ENCODE measurements at places on chromosomes 3 and 15.
A peak's percentile ranks its signal among the peaks of the same experiment; 100 is the strongest.

GRCh38 chr3:59404851-59405250 is 355.0 kb upstream of the CFAP20DC start:
- no peak for DNase-seq

DNA sequence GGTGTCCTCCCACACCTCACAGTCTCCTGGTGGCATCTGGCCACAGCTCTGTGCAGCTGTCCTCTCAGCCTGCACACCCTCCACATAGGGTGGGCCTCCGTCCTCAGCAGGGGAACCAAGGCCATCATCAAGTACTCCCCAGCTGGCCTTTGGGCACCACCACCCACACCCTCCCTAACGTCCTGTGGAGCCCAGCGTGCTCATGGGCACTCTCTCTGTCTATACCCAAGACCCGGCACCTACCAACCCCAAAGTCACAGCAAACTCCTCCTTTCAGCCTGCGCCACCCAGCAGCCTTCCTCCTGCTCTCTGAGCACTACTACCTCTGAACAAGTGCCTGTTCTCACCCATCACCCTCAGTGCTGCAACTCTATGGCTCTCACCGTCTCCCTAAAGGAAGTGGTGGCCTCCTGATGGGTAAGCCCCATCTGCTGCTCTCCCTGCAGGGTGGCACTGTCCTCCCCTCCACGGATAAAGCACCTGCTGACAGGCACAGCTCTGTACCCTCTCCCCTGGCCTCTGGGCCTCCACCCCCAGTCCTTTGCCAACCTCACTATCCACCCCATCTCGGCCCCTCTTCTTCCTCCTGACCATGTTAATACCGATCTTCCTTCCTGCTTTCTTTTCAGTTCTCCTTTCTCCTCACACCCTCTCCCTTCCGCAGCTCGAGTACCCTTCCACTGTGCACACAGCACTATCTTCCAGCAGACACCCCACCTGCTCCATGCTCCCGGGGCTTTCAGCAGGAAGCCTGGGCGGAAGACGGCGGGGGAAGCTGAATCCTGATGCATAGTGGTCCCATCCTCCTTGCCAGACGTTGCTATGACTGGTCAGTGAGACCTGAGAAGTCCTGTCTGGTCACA is 31.5 kb downstream of the SLC41A3 start:
- DNase-seq, result no peak

DNA sequence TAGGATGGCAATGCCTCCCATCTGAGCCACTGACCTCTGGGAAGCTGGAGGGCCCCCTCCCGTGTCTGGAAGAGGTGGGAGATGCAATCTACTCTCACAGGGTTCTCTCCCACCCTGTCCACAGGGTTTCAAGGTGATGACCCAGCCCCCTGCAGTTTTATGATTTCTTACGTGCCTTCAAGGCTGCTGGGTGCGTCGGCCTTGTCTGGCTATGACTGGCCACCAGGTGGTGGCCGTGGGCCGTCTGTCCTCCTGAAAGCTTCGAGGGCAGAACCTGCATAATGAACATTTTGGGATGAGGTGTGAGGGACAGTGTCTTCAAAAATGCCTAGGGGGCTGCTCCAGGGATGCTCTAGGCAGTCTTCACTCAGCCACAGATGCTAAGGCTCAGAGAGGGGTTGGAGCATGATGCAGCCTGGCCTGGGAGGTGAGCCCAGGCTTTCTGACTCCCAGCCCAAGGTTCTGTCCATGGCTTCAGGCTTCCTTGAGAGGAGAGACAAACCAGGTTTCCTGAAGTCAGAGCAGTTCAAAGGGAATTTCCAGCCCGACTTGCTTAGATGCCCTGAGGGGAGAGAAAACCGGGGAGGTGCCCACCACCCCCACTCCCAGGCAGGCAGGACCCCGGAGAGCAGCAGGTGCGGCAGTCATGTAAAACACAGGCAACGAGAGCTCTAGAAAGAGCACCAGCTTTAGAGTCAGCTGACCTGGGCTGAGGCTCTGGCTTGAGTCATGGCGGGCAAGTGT is 18.7 kb downstream of the ISG20 start:
- DNase-seq, result peak; percentile 48

DNA sequence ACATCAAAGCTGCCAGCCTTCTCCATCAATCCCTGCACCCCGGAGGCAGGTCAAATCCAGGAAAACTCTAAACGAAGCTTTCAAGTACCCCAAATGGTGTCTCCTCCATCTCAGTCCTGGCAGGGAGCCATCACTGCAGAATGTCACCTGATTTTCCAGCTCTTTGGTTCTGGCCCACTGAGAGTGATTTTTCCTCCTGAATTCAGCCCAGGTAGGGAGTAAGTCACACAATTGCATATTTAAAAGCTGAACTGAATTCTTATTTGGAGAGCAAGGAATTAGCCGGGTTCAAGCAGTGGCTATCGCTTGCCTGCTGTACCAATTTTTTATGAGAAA is 5.3 kb downstream of the RFTN1 start:
- no peak for DNase-seq

DNA sequence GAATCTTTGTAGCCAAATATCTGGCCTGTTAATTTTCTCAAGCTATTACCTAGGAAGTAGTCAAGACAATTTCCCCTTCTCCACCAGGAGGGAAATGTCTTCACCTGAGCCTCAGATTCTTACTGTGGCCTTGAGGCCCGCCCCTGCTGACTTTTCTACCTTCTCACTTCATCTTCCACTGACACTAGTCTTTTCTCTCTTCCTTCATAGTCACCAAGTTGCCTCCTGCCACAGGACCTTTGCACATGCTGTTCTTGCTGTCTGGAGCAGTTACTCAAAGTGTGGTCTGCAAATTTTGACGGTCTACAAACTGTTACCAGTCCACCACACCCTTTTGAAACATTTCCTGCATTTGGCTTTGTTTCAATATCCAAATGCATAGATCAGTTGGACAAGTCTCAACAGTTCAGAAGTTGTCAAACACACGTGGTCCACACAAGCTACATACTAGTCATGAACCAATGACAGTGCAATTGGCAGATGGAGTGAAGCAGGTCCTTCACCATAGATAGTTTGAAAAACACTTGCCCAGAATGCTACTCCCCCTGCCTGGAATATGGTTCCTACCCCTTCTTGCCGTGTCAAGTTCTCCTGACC is 100.5 kb downstream of the OSBPL10 start:
- no peak for DNase-seq

- DNase-seq, result no peak
Measured at GRCh38 chr3:89353465-89353864, 246.0 kb downstream of the EPHA3 start.

DNA sequence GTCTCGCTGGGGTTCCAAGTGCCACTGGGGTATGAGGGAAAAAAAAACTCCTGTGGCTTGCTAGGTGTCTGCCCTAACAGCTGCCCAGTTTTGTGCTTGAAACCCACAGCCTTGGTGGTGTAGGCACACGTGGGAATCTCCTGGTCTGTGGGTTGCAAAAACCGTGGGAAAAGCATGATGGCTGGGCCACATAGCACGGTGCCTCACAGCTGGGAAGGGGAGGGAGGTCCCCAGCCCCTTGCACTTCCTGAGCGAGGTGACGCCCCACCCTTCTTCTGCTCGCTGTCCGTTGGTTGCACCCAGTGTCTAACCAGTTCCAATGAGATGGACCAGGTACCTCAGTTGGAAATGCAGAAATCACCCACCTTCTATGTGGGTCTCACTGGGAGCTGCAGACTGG is 144.3 kb downstream of the KBTBD8 start:
- no peak for DNase-seq

GRCh38 chr15:90413411-90414379 is 25.7 kb downstream of the IQGAP1 start:
- no peak for DNase-seq

- DNase-seq, result no peak
Measured at GRCh38 chr15:34014556-34014955, 24.4 kb downstream of the AVEN start.

DNA sequence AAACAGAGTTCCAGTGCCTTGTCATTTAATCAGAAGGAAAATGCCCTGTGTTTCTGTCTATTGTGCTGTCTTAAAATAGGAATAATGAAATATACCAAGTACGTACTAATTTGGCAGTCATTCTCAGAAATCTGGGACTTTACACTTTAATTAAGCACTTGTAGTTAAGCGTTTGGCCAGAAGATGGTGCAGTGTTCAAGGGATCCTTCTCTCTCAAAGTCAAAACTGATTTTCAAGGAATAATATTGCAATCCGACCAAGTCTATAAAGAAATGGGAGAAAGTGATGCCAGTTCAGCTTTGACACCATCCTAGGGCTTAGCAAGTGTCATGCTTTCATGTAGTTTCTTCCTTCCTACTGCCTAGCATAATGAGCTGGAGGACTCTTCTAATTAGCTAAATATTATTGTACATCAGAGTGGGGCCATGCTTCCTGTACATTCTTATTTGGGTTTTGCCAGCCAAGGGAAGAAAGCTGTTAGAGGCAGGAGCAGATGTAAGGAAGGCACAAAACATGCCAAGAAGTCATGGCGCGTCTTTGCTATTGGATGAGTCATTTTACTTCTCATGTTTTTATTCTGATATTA is 64.8 kb downstream of the SAMMSON start:
- peak; percentile 32 for DNase-seq

- DNase-seq, result no peak
Measured at GRCh38 chr3:128432301-128432970, 34.3 kb downstream of the DNAJB8 start.

DNA sequence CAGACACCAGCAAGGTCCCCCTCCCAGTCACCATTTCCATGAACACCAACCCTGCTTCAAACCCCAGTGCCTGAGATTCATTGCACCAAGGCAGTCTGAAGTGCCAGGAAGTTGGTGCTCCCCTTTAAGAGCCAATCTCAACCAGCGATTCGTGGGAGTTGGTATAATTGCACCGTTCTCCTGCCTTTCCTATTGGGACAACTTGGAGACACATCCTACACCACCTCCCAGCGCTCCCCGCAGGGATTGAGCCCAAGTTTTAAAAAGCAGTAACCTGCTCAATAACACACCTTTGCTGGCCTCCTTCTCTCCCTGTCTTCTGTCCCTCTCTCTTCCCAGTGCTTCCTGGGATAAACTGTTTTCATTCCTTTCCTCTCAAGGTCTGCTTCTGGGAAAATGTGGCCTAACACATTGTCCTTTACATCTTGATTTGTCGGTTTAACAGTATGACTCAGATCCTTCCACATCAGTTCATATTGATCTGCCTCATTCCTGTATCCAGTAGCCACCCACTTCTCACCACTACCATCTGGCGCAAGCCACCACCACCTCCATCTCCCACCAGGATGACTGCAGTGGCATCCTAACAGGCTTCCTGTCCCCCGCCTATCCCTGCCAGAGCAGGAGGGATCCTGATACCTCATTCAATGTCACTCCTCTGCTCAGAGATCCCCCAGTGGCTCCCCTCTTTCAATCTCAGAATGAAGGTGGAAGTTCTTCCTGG is 37.8 kb upstream of the HRH1 start:
- no peak for DNase-seq

GRCh38 chr15:85778107-85778776 is 16.5 kb downstream of the KLHL25 start:
- no peak for DNase-seq

DNA sequence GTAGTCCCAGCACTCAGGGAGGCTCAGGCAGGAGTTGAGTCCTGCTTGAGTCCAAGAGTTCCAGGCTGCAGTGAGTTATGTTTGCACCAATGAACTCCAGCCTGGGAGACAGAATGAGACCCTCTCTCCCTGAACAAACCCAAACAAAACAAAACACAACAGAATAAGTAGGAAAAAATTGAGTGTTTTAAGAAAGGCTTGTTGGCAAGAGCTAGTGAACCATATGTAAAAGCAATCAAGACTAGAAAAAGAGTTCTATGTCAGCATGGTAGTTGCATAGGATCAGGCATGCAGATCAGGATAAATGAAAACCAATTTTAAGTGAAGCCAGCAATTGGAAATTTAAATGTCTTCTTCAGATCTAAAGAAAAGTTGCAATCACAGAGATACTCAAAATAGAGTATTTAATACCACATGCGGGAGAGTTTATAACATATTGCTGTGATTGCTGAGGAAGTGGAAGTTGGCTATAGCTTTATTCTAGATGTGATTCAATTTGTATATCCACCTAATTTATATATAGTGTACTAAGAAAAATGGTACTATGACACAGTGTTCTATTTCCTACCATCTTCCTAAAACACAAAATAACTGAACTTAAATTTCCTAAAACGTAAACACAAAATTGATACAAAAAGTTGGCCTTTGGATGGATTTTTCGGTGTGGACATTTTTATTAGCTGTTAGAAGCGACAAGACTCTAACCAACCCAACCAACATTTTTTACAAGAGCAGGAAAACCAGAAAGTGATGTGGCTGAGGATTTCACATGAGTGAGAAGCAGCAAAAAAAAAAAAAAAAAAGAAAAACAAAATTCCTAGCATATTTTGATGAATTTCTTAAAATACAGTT is 101.9 kb upstream of the ROBO1 start:
- no peak for DNase-seq

DNA sequence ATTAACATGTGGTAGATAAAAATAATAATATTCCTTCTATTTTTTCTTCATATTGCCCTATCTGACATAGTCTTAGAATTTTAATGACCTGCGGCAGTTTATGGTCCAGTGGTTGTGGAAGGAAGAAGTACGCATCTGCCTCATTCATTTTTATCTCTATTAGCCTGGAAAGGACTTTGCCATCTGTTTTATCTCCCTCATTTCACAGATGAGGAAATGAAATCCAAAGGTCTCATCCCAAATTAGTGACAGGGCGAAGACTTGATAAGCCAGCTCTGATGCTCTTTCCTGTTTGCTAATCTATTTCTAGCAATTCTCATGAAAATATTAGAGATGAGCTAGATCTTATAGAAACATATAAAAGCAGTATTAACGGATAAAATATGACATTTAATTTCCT is 113.3 kb downstream of the KLHL25 start:
- DNase-seq, result no peak

- DNase-seq, result peak; percentile 45
Measured at GRCh38 chr3:125145751-125146475, 66.6 kb downstream of the SLC12A8 start.

GRCh38 chr3:72897758-72898007 is 9.8 kb downstream of the GXYLT2 start:
- no peak for DNase-seq

- DNase-seq, result peak; percentile 32
Measured at GRCh38 chr3:144032531-144033239, 61.1 kb downstream of the DIPK2A start.

GRCh38 chr3:88003115-88003755 is 55.6 kb downstream of the CGGBP1 start:
- DNase-seq, result no peak

- no peak for DNase-seq
Measured at GRCh38 chr15:44015545-44016305, 179.3 kb downstream of the FRMD5 start.

- DNase-seq, result no peak
Measured at GRCh38 chr15:51030649-51031316, 63.9 kb downstream of the TNFAIP8L3 start.

GRCh38 chr3:118977671-118978392 is 56.8 kb downstream of the IGSF11 start:
- no peak for DNase-seq

GRCh38 chr3:71130471-71131374 is 452.8 kb downstream of the FOXP1 start:
- DNase-seq, result peak; percentile 23

- DNase-seq, result no peak
Measured at GRCh38 chr3:151227266-151227806, 24.3 kb upstream of the GPR171 start.

DNA sequence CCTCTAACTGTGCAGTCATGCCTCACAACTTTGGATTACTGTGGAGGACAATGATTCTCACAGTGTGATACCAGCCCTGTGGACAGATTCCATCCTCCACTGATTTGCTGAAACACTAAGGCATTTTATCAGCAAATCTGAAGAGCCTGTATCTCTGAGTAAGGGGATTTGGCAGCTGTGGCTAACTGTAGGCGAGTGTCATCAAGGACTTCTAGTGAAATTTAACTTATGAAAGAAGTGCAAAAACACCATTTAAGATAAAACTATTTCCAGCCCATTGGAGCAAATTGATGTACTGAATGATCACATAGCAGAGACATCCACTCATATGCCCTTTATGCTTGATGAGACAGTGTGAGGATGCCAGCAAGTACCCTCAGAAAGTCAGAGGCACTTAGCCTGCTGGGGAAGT is 13.9 kb upstream of the TMPRSS7 start:
- no peak for DNase-seq

Measured in GM20000 (cell line).